ENCODE measurements at places on chromosomes 6 and 20.
A peak's percentile ranks its signal among the peaks of the same experiment; 100 is the strongest.

- peak; percentile 29 for DNase-seq
Measured at GRCh38 chr20:41045671-41046070, 17.0 kb downstream of the TOP1 start.

DNA sequence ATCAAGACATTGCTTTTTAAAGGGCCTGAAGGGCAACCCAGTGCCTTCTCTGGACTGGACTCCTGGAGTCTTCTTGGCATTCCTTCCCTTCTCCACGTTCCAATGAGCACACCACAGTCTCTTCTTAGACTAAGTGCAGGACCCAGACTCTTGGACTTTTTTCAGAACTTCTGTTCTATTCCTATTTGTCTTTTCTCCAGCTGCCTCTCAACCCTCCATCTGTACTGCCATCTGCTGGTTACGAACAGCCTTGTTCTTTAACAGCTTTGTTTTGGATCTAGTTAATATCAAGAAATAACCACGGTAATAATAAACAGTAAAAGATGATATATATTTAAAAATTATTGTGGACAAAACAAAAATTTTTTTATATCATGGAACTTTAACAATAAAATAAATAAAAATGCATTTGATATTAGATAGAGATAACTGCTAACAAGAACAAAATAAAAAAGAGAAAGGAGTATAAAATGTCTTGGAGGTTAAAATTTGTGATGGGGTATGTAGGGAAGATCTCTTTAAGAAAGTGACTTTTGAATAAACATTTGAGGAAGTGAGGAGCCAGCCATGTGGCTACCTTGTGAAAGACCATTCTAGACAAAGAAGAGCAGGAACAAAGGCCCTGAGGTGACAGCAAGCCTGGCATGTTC, 105.1 kb upstream of the HCRTR2 start:
- peak; percentile 62 for DNase-seq

DNA sequence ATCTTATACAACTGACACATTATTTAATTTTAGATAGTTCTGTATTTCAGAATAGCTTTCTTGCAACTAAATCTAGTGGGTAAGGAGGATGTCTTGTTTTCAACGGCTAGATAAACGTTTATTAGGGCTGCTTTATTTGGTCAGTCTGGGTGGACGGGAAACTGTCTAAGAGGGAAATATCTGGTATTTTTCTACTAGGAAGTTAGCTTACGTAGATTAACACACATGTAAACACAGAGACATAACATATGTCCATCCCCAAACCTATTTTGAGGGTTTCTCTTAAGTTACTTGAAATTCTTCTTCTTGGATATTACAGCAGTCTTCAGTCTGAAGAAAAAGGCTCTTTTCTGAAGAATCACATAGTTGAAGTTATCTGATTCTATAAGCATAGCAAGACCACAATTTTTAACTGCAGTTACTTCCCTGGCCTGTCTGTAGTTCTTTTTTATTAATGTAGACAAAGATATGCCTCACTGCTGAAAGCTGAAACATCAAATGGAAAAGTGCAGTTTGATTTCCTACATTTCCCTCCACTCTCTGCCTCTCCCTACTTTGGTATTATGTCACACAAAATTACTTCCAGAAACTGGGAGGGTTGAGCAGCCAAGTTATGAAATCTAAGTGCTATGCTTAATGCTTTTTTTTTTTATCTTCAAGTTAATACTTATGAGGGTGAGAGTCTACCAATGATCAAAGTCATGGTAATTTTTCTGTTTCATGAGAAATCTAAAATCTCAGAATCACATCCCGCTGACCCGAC, 37.4 kb downstream of the PLAGL1 start:
- DNase-seq = no peak

DNA sequence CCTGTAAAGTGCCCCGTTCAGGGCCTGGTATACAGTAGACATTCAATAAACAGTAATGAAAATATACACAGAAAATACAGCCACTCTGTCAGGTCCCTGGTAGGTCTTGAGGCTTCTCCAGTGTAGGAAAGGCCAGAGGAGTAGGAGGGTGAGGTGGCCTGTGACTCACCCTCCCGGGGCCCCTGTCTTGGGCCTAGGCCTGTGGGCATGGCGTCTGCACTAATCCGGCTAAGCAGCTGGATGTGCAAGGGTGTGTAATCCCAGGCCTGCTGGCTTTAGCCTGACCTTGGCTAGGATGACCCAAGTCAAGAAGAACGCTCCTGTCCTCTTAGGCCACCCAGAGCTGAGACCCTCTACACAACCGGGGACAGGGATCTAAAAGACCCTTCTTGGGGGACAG, 84.9 kb downstream of the KCNB1 start:
- DNase-seq = no peak

- DNase-seq = no peak
Measured at GRCh38 chr20:61357119-61357518, 105.1 kb downstream of the CDH4 start.

DNA sequence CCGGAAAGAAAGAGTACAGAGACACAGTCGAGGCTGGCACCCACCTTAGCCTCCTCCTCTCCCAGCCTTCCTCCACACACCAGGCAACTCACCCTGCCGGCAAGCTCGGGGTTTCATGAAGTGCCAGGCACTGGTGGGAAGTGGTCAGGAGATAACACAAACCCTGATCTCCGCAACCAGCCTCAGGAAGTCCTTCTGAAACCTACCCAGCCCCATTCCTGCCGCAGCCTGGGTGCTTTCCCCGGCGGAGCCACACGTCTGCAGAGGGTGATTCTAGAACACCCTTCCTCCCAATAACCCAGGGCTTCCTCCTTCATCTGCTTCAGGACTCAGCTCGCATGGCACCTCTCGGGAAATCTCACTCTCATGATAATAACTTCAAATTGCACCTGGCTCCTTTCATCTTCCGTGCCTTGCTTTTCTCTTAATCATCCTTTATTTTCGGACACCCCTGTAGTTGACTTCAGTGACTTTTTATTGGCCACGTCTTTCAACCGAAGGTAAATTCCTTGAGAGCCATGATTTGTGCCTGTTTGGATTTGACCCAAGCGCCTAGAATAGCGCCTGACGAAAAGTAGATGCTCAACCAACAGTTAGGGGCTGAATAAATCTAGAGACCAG, 8.7 kb upstream of the HLA-E start:
- DNase-seq = no peak

- no peak for DNase-seq
Measured at GRCh38 chr20:32780749-32781655, 18.8 kb downstream of the DNMT3B start.

DNA sequence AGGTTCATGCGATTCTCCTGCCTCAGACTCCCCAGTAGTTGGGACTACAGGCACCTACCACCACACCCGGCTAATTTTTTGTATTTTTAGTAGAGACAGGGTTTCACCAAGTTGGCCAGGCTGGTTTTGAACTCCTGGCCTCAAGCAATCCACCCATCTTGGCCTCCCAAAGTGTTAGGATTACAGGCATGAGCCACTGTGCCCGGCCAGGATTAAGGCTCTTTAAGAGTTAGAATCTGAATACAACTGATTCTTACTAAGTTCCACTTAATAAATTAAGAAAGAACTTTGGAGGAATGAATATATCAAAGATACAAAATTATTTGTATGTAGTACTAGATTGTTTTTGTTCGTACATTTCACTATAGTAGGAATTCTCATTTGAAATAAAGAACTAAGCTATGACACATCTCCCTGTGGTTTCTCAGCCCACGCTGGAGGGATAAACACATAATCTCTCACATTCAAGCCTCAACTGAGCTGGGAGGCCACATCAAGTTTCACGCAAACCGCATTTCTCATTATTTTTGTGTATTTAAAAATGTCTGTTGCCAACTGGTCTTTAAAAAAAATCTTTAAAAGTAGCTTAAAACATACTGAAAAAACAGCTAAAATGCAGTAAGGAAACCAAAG, 34.2 kb downstream of the DTNBP1 start:
- DNase-seq = no peak

- DNase-seq = no peak
Measured at GRCh38 chr6:85429346-85429745, 20.5 kb upstream of the NT5E start.

DNA sequence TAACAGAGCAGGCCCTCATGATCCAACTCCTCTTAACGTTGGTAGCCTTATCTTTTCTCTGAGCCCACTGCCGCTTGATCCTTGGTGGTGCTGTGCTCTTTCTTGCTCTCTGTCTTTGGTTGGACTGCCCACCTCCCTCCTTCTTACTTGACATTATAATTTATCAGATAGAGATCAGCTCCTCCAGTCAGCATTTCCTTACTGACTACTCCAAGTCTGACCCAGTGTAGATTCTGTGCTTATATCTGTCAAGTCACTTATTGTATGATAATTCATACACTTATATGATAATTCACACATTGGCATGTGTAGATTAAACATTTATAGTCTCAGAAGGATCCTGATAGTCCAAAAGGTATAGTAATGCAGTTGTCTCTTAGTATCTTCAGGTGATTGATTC, 18.1 kb downstream of the PTPRA start:
- no peak for DNase-seq

DNA sequence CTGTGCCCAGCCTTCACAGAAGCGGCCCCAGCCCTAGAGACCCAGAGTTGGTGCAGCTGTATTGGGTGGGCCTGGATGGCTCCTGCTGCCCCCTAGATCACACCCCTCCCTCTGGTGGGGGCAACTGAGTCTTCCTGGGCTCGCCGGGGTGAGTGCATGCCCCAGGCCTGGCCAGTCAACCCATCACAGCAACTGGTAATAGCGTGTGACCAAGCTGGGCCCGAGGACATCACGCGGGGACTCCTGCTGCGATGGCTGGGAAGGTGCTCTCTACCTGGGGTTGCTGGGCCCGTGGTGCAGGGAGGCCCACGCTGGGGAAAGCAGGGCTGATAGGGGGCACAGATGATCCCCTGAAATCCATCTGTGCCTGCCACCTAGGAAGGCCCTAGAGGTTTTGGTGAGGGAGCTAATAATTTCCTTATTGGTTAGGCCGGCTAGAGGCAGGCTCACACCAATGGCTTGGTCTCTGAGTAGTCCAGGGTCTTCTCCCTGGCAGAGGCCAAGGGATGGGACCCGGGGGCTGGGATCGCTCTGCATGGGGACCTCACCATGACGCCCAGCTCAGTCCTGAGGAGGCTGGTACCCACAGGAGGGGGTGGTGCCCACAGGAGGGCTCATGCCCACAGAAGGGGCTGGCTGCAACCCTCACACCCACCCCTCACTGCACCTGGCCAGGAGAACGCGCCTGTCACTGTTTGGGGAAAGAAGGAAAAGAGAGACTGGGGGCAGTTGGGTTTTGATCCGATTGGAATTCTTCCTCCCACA, 103.9 kb downstream of the ASXL1 start:
- DNase-seq = no peak

- DNase-seq = no peak
Measured at GRCh38 chr20:20894753-20895152, 182.3 kb upstream of the RALGAPA2 start.

GRCh38 chr6:92111386-92111785, 1308.0 kb downstream of the EPHA7 start:
- no peak for DNase-seq

- DNase-seq = peak; percentile 58
Measured at GRCh38 chr6:11538052-11538818, 686 bp downstream of the TMEM170B start.
